Hematopoietic multipotent progenitor cell treated with erythropoietin and hydrocortisone succinate and interleukin-3 and kit ligand, for 8 days (in vitro differentiated cells): ENCODE measurements at places on chromosomes 6 and 20.

DNA sequence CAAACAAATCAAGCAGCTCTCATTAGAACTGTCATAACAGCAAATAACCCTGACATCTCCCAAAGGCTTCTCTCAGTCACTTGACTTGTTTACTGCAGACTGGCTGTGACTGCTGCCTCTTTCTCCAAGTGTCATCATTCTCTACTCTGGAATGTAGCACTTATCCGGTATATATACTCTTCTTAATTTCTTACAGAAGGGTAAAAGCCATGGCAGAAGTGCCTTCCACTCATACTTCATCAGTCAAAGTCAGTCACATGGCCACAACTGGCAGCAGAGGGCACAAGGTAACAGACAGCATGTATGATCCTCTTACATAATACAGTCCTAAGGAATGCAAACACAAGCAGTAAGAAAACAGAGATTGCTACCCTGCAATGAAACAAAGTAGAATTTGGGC is 9.3 kb downstream of the NAPB start:
- DNase-seq: no peak

- DNase-seq: no peak
Measured at GRCh38 chr20:20513720-20514119, 145.8 kb downstream of the INSM1 start.

DNA sequence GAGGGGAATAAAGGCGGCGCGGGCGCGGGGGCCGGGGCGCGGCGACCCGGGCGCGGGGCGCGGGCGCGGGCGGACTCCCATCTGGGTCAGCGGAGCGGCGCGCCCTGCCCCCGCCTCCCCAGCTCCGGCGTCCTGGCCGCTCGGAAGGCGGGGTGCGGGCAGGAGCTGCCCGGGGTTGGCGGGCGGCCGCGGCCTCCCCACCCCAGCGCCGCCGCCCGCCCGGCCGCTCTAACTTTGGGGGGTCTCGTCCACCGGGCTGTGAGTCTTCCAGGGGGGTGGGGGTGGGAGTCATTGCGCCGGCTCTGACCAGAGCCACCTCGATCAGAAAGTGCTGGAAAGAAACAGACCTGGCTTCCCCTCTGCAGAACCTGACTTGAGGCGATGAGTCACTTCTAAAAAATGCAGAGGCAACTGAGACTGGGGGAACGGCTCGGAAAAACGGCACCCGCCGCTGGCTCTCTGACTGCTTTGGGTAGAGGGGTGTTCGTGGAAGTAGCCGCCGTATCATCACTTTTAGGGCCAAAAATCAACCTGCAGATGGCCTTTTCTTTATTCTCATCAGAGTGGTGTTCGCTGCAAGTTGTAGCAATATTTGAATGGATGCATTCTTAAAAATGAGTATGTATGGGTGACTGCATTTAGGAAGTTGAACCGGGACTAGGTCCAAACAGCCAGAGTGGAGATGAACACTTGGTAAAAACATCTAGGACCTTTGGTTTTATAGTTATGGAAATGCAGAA is 667 bp downstream of the CAP2 start:
- DNase-seq: no peak

DNA sequence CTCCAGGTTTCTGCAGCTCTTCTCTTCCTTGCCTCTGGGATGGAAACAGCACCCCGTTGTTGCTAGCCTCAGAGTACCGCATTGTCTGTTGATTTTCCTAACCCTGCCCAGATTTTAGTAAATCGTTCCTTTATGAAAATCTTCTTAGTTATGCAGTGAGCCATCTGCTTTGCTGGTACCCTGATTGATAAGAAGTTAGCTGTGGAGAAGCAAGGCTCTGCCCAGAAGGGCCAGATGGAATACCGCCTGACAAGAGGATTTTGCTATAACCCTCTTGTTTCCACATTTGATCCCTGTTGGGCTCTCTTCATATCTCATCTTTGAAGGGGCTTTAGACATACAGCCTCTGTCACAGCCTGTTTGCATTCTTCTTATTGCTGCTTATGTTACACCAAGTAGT is 229.0 kb downstream of the CDKAL1 start:
- no peak for DNase-seq

- DNase-seq: no peak
Measured at GRCh38 chr20:8909596-8909995, 159.3 kb upstream of the PLCB4 start.

- no peak for DNase-seq
Measured at GRCh38 chr6:12481850-12482249, 191.7 kb downstream of the EDN1 start.

GRCh38 chr20:49513009-49513408 is 30.5 kb upstream of the KCNB1 start:
- DNase-seq: no peak

DNA sequence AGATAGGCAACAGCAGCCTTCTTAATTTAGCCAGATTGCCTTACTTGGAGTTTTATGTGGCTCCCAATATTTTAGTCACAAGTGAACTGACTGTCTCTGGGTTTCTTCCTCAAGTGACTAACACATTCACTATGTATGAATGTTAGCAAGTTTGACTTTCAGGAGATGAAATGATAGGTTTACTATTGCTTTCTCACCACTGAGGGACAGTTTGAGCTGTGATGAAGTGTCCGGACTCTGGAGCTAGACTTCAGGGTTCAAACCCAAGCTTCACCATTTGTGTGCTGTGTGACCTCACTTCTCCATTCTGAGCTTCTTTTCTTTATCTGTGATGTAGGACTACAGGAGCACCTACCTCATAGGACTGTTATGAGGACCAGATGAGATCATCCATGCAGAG is 8.2 kb downstream of the DHX35 start:
- no peak for DNase-seq

GRCh38 chr6:5762561-5762968 is 244.2 kb downstream of the NRN1 start:
- DNase-seq: no peak

DNA sequence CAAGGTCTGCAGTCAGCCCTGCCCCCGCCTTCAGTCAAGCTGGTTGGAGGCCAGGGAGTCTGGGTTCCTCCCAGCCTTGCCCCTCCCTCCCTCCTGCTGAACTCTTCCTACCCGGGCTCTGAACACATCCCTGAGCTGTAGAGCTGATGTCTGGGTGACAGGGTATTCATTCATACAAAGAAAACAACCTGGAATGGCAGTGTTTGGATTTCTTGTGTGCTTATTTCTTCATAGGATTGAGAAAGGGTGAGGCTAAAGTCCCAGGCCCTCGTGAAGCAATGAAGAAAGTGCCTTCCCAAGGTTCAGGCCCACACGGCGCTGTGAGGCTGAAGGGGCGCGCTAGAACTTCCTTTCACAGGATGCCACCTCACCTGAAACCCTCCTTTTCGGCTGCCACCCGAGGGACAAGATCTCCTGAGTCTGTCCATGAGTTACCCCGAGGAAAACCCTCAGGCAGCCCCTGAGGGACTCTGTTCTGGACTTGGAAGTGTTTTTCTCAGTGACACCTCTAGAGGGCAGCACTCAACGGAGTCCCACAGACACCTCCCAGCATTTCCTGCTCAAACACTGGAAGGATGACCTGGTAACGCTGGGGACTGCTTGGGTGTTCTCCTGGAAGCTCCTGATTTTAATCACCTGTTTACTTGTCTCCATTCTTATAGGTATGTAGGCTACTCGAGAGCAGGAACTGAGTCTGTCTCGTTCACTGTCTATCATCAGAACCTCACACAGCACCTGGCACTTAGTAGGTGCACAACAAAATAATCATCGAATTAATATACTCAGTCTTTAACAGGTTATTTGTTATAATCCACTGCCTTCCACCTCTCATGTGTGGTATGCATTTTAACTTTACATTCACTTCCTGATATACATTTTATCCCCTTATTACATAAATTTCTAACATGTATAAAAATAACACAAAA is 11.8 kb upstream of the GSTA1 start:
- DNase-seq: peak; percentile 63

DNA sequence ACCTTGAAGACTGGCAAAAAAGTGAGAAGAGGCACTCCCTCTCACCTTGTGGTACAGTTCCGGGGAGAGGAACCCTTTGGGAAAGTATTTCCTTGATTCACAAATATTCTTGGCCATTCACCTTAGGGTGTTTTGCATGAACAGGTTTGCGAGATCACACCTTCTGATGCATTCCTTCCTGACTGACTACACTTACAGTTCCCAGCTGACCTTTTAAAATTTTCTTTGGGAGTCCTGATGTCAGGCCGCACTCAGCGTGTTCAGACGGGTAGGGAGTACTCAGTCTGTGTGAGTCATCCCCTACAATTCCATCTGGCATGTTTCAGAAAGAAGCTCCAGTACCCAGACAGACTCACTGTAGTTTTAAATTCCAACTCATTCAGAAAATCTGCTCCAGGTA is 1.7 kb downstream of the ADGRF4 start:
- no peak for DNase-seq

DNA sequence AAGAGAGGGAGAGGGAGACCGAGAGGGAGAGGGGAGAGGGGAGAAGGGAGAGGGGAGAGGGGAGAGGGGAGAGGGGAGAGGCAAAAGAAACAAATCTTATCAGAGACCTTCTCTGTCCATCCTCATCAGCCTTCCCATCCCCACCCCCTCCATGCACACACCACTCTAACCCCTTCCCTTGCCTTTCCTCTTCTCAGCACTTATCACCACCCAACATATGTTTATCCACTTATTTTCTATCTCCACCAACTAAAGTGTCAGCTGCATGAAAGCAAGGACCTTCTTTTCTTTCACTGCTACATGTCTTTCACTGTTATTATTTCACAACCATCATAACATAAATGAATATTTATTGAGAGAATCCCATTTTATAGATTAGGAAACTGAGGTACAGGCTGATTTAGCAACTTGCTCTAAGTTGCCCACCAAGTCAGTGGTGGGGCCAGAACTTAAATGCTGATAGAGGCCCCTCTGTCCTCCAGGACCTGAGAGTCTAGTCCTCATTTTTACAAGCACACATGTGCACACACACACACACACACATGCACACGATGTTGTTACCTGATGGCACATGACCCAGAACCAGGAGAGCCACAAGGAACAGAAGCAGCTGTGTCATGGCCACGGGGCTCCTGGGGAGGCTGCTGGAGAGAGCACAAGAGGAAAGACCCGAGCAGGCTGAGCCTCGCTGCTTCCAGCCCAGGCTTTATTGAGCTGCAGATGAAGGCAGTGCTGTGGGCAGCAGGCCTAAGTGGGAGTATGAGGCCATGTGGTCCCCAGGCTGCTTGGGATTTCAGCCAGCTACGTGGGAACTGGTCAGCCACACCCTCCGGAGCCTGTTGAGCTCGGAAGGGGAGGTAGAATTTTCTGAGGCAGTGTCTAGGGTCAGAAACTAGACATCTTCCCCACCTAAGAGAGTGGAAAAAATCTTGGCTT is 2.3 kb downstream of the DEFB124 start:
- peak; percentile 20 for DNase-seq

- no peak for DNase-seq
Measured at GRCh38 chr6:27327023-27327738, 15.1 kb upstream of the POM121L2 start.

GRCh38 chr6:150263765-150264404 is 104.9 kb upstream of the IYD start:
- DNase-seq: no peak

DNA sequence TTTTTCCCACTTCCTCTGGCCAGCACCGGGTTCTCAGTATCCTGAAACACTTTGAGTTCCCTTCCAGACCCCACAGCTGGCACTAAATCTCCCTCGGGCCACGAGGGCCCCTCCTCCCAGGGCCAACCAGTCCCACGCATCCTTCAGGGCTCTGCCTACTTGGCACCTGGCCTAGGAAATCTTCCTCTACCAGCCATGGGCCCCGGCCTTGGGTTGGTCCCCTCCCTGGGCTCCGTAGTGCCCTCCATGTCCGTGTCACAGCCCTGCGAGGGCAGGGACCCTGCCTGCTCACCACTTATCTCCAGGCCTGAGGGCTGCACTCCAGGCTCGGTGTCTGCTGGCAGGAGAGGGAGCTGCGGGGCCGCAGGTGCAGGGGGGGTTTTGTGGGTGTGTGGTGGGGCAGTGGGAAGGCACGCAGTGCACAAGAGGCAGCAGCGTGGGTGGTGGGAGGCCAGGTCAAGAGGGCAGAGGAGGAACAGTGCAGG is 48.8 kb upstream of the CDH22 start:
- peak; percentile 51 for DNase-seq

GRCh38 chr6:133894795-133895358 is 6.0 kb downstream of the TCF21 start:
- DNase-seq: peak; percentile 7

DNA sequence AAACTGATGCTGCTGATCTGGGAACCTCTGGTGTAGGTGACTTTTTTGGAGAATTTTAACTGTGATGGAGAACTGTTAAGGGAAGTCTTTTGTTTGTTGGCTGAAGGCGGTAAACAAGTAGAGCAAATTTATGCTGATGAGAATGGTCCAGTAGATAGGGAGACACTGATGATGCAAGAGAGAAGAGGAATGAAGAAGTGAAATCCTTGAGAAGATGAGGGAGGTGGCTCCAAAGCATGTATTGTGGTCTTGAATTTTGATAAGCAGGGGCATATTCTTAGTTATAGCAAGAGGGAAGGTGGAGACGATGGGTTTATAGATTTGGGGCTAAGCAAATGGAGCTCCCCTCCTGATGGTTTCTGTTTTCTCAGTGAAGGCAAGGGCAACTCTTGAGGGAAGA is 22.0 kb downstream of the MAPK14 start:
- no peak for DNase-seq

- no peak for DNase-seq
Measured at GRCh38 chr6:7841781-7842468, 68.7 kb downstream of the TXNDC5 start.

- DNase-seq: no peak
Measured at GRCh38 chr6:167984876-167985604, 12.4 kb upstream of the KIF25 start.

GRCh38 chr6:49647476-49647875 is 10.8 kb upstream of the RHAG start:
- DNase-seq: no peak

- no peak for DNase-seq
Measured at GRCh38 chr20:412081-412480, 4.0 kb downstream of the RBCK1 start.

- DNase-seq: no peak
Measured at GRCh38 chr6:30272032-30272431, 54.7 kb upstream of the TRIM39 start.
